Esophagus muscularis mucosa (tissue), 4 donors: ENCODE measurements at places on chromosomes 7 and 10. TPM values are rescaled to one million over a fixed set of nuclear protein-coding genes. Genes with fewer than 3 reads are reported as not detected.
A peak's percentile ranks its signal among the peaks of the same experiment; 100 is the strongest.

GRCh38 chr7:148174376-148174775, 416.2 kb upstream of the C7orf33 start:
- DNase-seq = no peak
- no peak overlapping the region for H3K4me3 ChIP-seq
- H3K36me3 ChIP-seq = no peaks in the 10 kb centered on the region
- no peaks in the 10 kb centered on the region for H3K27me3 ChIP-seq

DNA sequence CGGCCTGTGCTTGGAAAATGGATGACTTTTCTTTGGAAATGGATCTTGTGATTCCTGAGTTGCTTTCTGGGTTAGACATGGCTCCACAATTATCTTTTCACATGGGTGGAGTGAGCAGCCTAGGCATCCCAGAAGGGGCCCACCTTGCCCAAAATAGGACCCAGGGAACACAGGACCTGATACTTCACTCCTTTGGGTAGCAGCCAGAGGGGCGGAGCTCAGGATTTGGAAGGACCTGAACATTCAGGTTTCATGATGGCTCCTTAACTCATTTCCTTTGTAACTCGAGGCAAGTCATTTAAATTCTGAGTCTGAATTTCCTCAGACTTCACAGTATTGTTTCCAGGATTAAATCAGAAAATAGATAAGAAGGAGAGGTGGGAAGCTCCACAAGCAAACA, 178.3 kb upstream of the ZMIZ1 start:
- H3K27ac ChIP-seq = no peak overlapping the region
- H3K27me3 ChIP-seq = no peaks in the 10 kb centered on the region
- no peaks in the 10 kb centered on the region for H3K36me3 ChIP-seq
- DNase-seq = peak; percentile 66

- H3K4me1 ChIP-seq = peaks cover 59% of the 10 kb centered on the region
- H3K4me3 ChIP-seq = no peak overlapping the region
- H3K27me3 ChIP-seq = no peaks in the 10 kb centered on the region
- no peaks in the 10 kb centered on the region for H3K36me3 ChIP-seq
- no peak overlapping the region for H3K27ac ChIP-seq
Measured at GRCh38 chr7:47506382-47507339, 75.2 kb downstream of the TNS3 start.

DNA sequence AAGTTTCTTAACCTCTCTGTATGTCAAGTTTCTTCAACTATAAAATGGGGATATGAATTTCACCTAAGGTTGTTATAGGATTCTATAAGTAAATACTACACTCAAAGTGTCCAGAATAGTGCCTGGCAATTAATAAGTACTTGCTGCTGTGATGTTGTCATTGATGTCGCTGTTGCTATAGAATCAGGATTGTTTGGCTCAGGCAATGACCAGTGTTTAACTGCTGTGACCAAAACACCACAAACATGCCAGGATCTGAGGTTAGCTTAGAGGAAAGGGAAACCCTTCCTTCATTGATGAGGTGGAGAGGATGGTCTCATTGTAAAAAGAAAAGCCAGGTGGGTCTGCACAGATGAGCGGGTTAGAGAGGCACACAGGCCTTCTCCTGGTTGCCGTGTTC, 223.1 kb upstream of the INHBA start:
- peaks cover 4% of the 10 kb centered on the region for H3K4me1 ChIP-seq
- DNase-seq = no peak
- no peak overlapping the region for H3K27ac ChIP-seq
- H3K4me3 ChIP-seq = no peak overlapping the region
- no peaks in the 10 kb centered on the region for H3K27me3 ChIP-seq

DNA sequence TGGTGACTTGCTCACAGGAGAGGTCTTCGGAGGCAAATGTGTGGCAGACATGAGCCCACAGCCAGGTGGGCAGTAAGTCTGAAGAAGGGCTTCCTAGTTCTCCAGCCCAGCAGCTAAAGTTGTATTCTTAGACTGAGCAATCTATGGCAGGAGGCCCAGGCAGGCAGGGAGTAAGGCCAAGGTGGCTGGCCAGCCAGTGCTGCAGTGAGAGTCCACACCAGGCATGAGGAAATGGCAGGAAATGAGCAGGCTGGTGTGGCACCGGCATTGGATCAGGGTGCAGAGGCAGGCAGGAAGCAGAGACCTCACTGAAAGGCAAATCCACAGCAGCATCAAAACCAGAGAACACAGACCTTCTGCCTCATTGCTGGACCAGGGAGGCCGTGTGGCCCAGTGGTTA, 84.6 kb upstream of the PDE1C start:
- no peak for DNase-seq
- H3K4me3 ChIP-seq = no peak overlapping the region
- H3K4me1 ChIP-seq = peaks cover 11% of the 10 kb centered on the region
- H3K27me3 ChIP-seq = no peaks in the 10 kb centered on the region

AOAH gene
- total RNA-seq = 16.1 TPM

ZNRF2 gene
- 22.0 TPM for total RNA-seq

GRCh38 chr7:85829817-85830432, 643.1 kb upstream of the SEMA3D start:
- no peak for DNase-seq
- no peak overlapping the region for H3K27ac ChIP-seq
- no peaks in the 10 kb centered on the region for H3K36me3 ChIP-seq

GRCh38 chr10:260819-261429, 125.7 kb downstream of the ZMYND11 start:
- H3K4me1 ChIP-seq = no peaks in the 10 kb centered on the region
- no peaks in the 10 kb centered on the region for H3K27me3 ChIP-seq
- DNase-seq = no peak

CPXM2 gene
- total RNA-seq = 103 TPM

DNA sequence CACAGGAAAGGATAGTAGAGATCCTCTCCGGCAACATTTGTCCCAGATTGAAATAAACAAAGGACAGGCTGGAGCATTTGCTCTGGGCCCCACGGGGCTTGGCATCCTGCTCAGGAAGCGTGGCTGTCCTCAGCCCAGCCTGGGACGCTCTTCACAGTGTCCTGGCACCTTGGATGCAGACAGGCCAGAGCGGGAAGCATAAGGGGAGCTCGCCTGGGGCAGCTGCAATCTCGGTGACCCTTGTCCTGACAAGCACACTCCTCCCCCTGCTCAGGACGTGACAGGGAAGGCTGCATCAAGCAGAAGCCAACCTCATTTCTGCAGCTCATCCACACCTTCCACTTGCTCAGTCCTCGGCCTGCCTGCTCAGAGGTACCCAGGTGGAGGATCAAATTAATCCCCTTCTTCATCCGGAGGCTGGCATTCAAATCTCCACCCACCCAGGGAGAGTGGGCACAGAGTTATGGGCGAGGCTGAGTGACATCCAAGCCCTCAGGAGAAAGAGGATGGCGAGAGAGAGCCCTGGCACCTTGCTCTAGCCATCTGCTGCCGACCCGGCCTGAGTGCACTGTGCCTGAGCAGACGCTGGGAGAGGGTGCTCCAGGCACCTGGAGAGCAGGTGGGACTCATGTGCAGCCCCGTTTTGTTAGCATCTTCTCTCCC, 47.6 kb downstream of the ABRAXAS2 start:
- no peaks in the 10 kb centered on the region for H3K4me1 ChIP-seq
- H3K36me3 ChIP-seq = no peaks in the 10 kb centered on the region
- H3K4me3 ChIP-seq = no peak overlapping the region
- no peaks in the 10 kb centered on the region for H3K27me3 ChIP-seq

ZNF518A gene
- 20.8 TPM for total RNA-seq

PLPP4 gene
- total RNA-seq = 1.7 TPM

CYP3A7 gene
- total RNA-seq = 0.34 TPM

- H3K4me3 ChIP-seq = no peak overlapping the region
- H3K27me3 ChIP-seq = no peaks in the 10 kb centered on the region
- peaks cover 40% of the 10 kb centered on the region for H3K4me1 ChIP-seq
- DNase-seq = peak; percentile 31
- H3K27ac ChIP-seq = peak overlapping the region; percentile 18
Measured at GRCh38 chr7:112162142-112162766, 43.9 kb downstream of the DOCK4 start.

DNA sequence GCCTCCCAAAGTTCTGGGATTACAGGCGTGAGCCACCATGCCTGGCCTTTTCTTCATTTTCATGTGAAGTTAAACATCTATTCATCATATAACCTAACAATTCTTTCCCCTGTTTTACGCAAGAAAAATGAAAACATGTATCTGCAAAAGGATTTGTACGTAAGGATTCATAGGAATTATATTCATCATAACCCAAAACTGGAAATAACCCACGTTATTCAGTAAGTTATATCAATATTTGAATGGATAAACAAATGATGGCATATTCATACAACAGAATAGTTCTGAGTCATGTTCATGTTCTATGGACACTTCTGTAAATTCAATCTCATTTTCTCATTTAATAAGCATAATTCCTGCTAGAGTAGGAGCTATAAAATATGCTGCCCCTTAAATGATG, 35.2 kb upstream of the CAV2 start:
- H3K4me3 ChIP-seq = no peak overlapping the region
- no peak for DNase-seq
- peaks cover 10% of the 10 kb centered on the region for H3K4me1 ChIP-seq
- no peak overlapping the region for H3K27ac ChIP-seq
- H3K27me3 ChIP-seq = no peaks in the 10 kb centered on the region

- no peak for DNase-seq
- H3K4me3 ChIP-seq = no peak overlapping the region
- peaks cover 5% of the 10 kb centered on the region for H3K4me1 ChIP-seq
- H3K27me3 ChIP-seq = no peaks in the 10 kb centered on the region
- H3K36me3 ChIP-seq = peaks cover 3% of the 10 kb centered on the region
- H3K27ac ChIP-seq = peak overlapping the region; percentile 19
Measured at GRCh38 chr7:150481922-150482321, 31.5 kb downstream of the GIMAP8 start.

DNA sequence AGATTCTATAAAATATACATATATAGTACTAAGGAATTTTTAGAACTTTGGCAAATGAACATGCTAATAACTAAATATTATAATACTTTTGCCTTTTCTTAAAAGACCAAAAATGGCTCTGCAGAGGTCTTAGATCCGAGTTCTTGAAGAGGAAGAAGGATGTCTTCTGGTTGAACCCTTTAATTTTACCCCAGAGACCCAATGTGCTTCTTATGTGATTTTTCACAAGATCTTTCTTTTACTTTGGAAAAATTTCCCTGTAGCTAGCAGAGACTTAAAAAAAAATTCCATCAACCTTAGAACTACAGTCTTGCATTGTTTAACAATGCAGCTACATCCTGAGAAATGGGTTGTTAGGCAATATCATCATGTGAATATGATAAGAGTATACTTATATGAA, 663.2 kb downstream of the PARD3 start:
- no peak overlapping the region for H3K27ac ChIP-seq
- no peak for DNase-seq
- no peaks in the 10 kb centered on the region for H3K4me1 ChIP-seq
- no peak overlapping the region for H3K4me3 ChIP-seq

DNA sequence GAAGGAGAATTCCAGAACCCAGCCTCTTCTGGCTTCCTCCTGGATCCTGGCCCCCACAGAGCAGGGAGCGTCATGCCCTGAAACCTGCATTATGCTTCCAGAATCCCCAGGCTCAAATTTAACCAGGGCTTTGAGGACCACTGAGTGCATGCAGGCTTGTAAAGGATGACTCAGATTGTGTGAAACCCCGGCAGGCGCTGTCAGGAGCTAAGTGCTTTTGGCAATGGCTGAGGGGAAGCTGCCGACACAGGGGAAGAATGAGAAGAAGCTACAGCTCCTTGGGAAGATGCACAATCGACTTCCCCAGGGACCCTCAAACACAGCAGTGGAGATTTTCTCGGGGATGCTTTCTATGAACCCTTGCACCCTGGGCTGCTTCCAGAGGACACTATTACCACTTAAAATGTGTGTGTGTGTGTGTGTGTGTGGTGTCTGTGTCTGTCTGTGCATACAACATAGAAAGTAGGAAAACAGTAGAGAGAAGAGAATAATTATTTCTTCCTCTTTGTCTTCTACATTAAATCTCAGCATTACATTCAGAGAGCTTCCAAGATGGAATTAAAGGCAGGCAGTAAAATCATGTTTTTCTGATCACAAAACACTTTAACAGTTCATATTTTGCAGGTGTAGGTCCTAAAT, 183.5 kb upstream of the INHBA start:
- no peaks in the 10 kb centered on the region for H3K36me3 ChIP-seq
- DNase-seq = no peak
- H3K4me3 ChIP-seq = no peak overlapping the region
- no peaks in the 10 kb centered on the region for H3K27me3 ChIP-seq
- peaks cover 21% of the 10 kb centered on the region for H3K4me1 ChIP-seq

GRCh38 chr10:123757853-123758252, 91.7 kb downstream of the GPR26 start:
- H3K27ac ChIP-seq = no peak overlapping the region
- H3K36me3 ChIP-seq = peaks cover 90% of the 10 kb centered on the region
- no peak overlapping the region for H3K4me3 ChIP-seq
- no peaks in the 10 kb centered on the region for H3K27me3 ChIP-seq
- no peaks in the 10 kb centered on the region for H3K4me1 ChIP-seq

GRCh38 chr10:42475168-42476098, 162.9 kb downstream of the ZNF33B start:
- H3K27me3 ChIP-seq = peaks cover 24% of the 10 kb centered on the region
- DNase-seq = no peak
- no peaks in the 10 kb centered on the region for H3K36me3 ChIP-seq
- no peak overlapping the region for H3K27ac ChIP-seq
